ENCODE measurements at places on chromosomes 2 and 18.

GRCh38 chr2:31578316-31578715 is 2.4 kb downstream of the SRD5A2 start:
- no peak for DNase-seq

GRCh38 chr2:67006373-67006960 is 390.7 kb upstream of the ETAA1 start:
- no peak for DNase-seq

GRCh38 chr2:37880551-37880950 is 44.5 kb upstream of the RMDN2 start:
- no peak for DNase-seq

DNA sequence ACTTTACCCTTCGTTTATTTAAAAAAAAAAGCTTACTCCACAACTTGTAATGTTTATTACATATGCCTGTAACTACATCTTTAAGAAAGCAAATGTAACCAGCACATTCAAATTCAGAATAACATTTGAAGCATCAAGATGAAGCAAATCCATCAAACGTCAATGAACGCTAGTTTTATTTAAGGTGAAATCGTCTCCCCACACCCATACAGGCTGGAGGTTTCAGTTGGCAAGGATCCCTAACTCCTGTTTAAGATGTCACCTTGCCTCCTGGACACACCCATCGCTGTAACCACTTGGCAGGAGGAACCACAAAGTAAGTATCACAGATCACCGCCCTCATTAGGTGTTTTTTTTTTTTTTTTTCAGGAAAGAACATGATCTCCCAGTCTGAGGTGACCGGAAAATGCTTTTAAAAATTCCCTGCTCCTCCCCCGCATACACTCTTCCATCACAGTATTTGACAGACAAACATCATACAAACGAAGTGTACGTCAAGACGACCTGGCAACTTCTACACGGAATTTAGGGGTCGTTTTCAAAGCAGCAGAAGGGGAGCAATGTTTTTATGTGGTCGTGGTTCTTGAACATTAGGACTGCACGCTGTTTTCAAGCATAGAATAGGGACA is 19.7 kb upstream of the STPG4 start:
- DNase-seq, result no peak

DNA sequence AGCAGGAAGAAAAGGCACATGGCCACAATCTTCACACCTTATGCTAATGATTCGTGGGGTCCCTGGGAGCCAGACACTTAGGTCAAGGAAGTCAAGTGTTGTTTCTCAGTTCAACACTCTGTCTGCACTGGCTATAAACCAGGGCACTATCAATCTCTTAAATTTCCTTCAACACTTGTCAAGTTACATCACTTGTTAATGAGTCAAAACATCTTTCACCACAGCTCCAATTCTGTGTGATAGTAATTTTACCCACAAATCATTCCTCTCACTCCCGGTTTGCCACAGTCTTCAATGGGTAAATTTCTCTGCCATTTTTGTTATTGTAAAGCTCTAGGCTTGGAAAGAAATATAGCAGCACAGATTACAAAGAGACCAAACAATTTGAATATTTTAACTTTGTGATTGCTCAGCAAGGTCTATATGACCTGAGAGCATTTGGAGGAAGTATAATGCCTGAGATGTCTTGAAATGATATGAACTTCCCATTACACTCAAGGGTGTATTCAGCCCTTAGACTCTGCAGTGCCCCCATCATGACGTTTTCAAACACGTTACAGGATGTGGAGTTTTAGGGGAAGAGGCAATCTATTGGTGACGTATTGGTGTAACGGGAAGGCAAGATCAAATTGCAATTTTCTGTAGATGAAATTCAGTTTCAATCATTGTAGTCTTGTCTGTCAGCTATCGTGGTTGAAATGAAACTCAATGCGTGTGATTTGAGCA is 78.7 kb downstream of the ICOS start:
- DNase-seq, result no peak

DNA sequence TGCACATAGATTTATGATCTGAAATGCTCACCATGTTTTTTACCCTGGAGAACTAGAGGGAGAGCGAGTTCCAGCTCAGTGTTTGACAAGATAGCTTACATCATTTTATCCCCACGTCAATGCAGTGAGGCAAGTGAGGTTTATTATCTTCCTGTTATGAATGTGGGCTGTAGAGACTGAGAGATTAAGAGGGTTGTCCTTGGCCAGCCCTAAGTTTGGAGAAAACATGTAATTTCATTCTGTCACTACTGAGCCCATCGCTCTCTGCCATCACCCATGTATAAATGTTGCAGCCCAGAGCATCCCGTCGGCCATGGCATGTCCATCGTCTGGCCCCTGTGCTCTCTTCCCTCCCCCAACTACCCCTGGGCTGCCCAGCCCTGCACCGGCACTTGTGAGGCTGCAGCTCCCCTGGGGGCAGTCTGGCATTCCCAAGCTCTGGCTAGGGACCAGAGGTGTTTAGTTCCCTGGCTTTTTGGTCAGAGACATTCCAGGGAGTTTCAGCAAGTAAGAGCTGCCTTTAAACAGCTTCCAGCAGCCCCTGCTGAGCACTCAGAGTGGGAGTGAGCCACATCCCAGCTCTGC is 136.7 kb downstream of the ANTXR1 start:
- DNase-seq, result no peak

- DNase-seq, result no peak
These were observed 130.8 kb upstream of the HS6ST1 start for GRCh38 chr2:128449226-128450061.

- DNase-seq, result no peak
These were observed 249.4 kb downstream of the MEIS1 start for GRCh38 chr2:66684289-66684688.

DNA sequence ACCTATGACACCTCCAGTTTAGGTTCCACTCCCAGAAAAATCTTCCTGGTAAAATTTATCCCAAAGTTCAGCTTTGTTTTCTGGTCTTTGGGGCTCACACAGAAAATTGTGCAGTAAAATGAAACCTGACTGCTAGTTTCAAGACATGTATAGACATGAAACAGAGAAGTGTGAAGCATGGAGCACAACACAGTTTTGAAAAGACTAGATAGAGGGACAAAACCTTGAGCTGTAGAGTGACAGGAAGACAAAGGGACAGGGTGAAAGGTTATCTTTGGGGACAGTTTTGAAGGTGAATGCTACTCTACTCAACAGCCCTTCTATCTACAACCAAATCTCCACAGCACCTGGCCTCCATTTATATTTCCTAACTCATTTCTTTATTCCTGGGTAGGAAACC is 352.6 kb downstream of the RBM43 start:
- no peak for DNase-seq

DNA sequence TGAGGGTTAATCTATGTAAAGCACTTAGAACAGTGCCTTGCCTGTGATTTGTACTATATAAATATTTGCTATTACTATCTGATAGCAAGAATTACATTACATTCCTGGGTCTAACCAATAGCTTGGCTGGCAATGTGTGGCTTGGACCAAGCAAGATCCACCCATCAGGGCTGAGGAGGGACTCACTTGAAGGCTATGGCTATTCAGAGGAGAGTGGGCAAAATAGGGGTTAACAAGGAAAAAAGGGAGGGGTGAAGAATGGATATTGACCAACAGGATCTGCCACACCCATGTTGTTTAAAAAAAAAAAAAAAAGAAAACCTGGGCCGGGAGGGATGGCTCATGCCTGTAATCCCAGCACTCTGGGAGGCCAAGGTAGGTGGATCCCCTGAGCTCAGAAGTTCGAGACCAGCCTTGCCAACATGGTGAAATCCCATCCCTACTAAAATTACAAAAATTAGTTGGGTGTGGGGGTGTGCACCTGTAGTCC is 20.0 kb upstream of the TMBIM1 start:
- no peak for DNase-seq

DNA sequence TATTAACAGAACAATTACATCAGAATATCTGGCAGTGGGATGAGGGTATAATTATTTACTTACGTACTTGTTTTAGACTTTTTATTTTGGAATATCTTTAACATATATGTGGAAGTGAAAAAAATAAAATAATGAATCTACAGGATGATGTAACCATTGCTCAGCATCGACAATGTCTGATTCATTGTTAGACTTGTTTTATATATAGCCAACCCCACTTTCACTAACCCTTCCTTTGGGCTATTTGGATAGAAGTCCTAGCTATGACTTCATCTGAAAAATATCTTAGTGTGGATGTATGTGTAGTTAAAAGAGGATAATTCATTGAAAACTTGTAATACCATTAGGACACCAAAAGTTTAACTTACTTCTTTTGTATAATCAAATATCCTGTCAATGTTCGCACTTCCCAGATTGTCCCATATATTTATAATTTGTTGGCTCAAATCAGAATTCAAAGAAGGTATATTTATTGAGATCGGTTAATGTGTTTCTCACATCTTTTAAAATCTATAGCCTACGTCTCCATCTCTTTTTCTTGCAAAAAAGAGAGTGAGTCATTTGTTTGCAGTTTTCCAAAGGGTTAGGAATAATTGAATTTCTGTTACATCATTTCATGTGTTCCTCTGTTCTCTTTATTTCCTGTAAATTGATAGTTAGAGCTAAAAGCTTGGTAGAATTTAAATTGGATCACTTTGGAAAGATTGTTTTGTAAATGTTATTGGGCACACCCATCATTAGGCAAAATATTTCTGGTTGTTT is 506.1 kb upstream of the FAM98A start:
- DNase-seq, result no peak

DNA sequence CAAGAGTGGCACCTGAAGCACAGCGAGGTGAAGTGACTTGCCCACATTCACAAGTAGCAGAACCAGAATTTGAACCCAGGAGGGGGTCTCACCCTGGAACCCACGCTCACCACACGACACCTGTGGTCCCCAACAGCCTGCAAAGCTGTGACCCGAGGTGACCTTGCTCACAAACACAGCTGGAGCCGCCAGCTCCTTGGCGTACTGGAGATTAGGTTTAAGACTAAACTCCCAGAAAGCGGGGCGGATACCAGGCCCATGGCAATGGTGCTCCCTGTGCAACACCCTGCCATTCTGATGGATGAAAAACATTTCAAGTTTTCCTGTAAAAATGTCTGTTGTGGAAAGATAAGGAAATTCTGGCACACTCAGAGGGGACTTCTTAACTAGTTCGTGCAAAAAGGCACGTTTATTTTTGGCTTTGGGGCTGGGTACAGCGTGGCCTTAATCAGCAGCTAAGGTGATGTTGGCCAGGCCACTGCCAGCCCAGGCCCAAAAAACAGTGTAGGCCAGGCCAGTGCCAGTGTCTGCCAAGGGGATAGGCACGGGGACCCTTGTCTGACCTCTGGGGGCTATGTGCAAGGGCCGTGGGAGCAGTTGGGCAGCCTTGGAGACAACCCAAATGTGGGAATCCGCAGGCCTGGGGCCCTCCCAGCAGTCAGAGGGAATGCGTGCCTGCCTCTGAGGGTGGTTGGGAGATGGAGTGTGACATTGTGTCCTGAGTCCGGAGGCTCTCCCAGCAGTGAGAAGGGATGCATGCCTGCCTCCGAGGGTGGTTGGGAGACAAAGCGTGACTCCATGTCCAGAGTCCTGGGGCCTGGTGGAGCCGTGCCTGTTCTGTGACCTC is 185.0 kb upstream of the HS6ST1 start:
- no peak for DNase-seq

GRCh38 chr2:140786585-140786984 is 1344.2 kb downstream of the LRP1B start:
- no peak for DNase-seq

DNA sequence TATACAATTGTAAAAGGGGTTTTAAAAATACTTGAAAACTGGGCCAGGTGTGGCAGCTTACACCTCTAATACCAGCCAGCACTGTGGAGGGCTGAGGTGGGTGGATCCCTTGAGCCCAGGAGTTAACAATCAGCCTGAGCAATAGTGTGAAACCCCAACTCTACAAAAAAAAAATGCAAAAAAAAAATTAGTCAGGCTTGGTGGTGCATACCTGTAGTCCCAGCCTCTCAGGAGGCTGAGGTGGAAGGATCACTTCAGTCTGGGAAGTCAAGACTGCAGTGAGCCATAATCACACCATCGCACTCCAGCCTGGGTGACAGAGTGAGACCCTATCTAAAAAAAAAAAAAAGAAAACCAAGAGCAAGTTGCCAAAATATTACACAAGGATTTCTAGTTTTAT is 182.7 kb downstream of the UBE2E3 start:
- DNase-seq, result no peak

GRCh38 chr18:39591649-39592048 is 2026.1 kb upstream of the CELF4 start:
- DNase-seq, result no peak

DNA sequence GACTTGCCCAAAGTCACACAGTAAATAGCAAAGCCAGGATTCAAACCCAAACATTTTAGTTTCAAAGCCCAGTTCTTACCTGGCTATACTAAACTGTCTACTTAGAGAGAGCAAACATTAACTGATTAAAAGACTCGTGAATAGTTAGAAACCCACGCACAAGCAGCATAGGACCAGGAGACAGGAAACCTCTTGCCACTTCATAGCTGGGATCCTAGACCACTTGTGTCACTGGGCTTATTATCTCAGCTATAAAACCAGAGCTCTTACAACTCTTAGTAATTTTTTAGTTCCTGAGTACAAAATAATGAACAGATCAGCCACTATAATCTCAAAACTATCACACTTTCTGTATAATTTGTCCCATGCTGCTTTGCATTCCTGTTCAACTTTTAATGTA is 2.4 kb upstream of the AAK1 start:
- DNase-seq, result no peak

GRCh38 chr2:218799990-218800389 is 18.0 kb downstream of the CYP27A1 start:
- DNase-seq, result no peak

GRCh38 chr2:154481336-154481735 is 217.2 kb upstream of the KCNJ3 start:
- DNase-seq, result no peak

DNA sequence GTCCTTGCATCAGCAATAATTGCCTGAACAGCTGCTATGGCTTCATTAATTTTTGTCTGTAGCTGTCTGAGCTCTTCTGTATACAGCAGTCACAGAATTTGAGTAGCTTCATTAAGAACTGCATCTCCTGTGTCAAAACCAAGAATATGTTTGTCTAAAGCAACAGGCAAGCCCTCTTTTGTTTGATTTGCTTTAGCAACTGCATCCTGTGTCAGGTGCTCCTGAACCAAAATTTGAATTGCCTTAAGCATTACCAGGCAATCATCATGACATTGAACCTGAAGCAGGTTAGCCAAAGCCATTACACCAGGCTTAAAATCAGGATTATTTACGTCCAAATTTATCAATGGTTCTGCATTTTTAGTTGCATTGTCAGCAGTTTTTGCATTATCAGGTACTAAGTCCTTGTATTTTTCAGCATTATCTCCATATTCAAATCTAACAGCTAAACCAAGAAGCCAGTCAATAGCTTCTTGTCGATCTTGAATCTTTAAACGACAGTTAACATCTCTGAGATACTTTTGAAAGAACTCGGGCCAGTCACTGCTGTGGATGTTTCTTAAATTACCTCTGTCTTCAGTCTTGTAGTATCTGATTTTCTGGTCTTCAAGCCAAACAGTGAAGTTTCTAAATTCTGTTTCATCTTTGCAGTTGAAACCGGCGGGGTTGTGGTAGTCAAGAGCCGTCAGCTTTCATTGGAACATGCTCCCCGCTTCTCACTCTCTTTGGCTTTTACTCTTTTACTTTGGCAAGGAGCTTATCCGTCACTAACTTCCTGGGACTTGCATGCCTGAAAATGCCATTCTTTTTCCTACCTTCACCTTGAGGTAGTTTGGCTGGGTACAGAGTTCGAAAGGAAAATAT is 42.2 kb downstream of the MERTK start:
- no peak for DNase-seq

- no peak for DNase-seq
These were observed 92.9 kb downstream of the COL5A2 start for GRCh38 chr2:189086710-189087109.

GRCh38 chr2:68857855-68858456 is 13.2 kb downstream of the BMP10 start:
- DNase-seq, result no peak

Measured in stimulated activated CD8-positive, alpha-beta memory T cell treated with anti-CD3 and anti-CD28 coated beads, Interleukin-15, amount 100 ng/mL, for 24 hours (primary cell).